ENCODE measurements at places on chromosomes 11 and 22.
A peak's percentile ranks its signal among the peaks of the same experiment; 100 is the strongest.

DNA sequence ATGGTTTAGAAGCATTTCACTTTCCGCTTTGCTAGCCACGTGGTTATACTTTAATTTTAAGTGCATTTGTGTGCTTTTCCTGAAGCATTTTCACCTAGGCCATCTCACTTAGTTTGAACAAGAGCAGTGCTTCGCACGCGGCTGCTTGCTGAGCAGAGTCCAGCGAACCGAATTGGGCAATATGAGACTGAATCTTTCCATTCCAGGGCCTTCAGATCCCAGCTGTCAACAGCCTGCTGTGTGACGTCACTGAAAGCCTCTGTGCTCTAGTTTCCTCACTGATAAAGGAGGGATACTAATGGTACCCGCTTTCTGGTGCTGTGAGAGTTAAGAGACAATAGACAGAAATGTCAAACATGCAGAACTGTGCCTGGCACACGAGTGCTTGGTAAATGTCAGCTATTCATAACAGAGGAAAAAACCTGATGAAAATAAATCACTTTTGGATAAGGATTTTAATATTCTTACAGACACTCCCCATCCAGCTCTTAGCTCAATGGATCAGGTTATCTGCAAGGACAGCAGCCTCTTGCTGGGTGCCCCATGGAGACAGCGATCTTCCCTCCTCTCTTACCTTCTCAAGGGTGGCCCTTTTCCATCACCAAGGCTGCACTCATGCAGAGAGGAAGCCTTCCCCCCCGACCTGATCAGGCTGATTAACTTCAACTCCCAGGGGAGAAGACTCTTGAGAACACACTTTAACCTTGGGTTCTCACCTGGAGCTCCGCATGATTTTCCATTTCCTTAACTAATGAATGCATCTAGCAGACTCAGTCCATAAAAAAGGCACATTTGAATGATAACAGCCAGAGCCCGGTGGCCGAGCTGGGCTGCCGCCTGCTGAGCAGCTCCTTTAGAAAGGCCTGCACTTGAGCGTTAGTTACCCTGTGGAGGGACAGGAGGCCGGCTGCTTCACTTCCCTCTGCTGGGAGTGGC, 3.5 kb upstream of the GLB1L3 start:
- no peak for DNase-seq

- DNase-seq = no peak
Observed at GRCh38 chr11:33234397-33235190, 22.6 kb upstream of the HIPK3 start.

GRCh38 chr11:556662-557256, 3.8 kb downstream of the LMNTD2 start:
- no peak for DNase-seq

GRCh38 chr11:25068451-25068850, 571.6 kb downstream of the LUZP2 start:
- no peak for DNase-seq

DNA sequence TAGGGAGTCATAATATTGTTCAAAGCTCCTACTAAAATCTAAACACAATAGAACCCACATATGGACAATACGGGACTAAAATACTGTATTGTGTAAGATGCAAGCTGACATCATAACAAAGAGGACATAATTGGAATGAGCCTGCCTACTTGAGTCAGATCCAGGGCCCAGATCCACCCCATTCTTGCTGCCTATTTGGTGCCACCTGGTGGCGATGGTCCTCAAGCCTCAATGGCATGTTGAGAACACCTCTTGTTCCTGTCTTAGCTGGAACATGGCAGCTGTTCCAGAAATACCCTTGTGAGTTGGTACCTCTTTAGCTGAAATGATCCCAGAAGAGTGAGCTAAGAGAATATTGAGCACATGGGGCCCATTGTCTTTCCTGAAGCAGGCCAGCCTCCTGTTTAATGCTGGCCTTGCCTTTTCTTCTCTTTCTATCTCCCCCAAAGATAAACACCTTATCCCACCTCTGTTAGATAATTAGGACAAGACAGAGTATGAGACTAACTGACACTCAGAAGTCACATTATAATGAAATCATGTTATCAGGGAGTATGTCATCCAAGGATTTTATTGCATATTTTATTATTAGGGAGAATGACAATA, 680.9 kb upstream of the ANO5 start:
- DNase-seq = peak; percentile 20

DNA sequence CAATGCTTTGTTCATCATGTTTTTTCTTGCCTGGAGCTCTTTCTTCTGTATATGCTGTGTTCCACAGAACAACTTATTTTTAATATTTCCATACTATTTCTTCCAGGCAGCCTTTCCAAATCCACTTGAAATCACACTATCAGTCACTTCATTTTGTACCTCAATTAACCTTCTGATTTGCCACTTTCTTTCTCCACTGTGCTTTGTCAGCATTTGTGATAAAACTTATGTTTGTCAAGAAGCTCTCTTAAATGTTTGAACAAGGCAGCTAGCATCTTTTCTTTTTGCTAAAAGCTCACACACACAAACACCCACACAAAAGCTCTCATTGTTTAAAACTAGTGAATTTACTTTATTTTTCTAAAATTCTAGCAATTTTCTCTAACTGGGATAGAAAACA, 2014.7 kb upstream of the RAG2 start:
- no peak for DNase-seq

DNA sequence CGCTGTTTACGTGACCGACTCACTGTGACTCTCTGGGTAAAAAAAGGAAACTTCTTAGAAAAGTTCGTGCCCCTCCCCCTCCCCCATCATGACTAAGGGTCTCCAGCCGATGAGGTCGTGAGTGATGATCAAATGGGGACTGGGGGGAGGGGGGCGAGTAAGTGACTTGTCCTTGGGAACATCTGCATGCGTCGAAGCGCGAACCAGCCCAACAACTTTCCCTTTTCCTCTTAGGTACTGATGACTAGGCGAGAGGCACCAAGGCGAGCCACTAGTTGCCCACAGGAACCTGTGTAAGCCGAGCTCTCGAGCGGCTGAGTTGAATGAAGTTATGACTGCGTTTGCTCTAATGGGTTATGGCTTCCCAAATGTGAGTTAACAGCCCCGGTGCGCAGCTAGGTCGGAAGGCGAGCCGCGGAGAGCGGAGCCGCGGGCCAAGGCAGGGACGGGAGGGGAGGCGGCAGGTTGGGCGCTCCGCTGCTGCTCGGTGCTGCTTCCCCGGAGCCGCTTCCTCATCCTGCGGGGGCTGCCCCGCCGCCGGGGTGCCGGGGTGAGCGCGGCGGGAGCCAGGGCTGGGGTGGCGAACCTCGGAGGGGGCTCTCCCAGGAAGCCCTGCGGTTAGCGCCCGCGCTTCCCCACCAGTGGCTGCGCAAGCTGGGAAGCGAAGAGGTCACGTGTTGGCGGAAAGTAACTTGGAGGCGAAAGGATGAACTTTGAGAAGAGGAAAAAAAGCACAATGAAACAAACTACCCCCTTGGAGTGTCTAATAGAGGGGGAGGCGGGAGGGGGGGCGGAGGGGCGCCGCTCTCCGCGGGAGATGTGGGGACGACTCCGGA, 22.1 kb upstream of the BDNF start:
- no peak for DNase-seq

- no peak for DNase-seq
Observed at GRCh38 chr11:12902791-12903486, 106.2 kb upstream of the RASSF10 start.

All from RCC 7860 (cell line).